ENCODE measurements at places on chromosomes 6 and 20.

DNA sequence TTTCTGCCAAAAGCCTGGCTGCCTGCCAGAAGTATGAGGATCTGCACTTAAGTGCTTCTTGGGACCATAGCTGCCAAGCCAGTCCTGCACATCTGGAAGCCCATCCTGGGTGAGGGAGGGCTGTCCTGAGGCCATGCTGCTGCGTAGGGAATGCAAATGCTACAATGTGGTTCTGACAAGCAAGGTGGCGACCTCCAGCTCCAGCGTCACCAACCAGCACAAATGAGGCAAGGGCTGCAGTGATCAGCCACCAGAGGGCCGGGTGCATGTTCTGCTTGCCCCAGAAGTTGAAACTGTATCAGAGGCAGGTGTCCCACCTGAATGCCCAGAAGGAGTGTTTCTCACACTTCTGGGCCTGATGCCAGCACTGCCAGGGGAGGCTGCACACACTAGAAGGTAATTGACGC, 99.1 kb upstream of the KCNQ5 start:
- DNase-seq, result no peak

- DNase-seq, result no peak
These were observed 51.0 kb upstream of the UNC93A start for GRCh38 chr6:167240034-167240541.

DNA sequence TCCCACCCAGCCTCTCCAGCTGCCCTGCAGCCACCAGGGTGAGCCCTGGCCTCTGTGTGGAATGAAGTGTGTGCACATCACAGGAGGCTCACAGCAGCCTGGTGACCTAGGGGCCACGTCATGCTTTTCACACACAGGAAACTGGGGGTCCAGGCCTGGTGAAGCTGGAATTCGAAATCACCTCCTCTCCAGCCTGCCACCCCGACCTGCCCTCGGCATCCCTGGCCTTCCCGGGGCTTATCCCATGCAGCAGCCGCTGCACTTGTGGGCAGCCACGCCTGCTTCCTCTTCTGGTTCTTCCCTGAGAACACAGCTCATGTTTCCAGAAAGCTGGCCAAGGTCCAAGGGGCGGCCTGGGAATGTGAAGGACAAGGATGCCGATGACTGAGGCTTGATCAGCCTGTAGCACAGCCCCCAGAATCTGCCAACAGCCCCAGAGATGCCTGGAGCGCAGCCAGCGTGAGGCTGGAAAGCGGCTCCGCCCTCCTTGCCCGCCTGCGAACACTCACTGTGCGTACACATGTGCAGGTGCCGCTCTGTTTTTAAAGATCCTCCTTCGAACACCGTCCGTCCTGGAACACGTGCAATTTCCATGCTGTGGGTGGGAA, 4.2 kb upstream of the NTSR1 start:
- peak; percentile 96 for DNase-seq

DNA sequence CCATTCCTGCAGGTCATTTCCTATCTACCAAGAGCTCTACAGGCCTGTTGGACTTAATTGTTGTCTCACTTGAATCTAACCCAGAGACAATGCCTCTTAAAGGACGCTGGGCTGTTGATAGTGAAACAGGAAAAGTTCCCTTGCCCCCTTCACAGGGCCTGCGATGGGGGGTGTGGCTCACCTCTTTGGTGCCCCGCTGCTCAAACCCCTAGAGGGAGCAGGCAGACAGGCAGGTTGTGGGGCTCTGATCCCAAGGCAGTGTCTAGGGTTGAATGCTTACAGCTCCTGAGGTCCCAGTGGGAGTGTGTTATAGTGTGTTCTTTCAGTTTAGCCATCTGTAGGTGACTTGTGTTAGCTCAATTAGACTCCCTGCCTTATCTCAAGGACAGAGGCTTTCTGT, 68.0 kb downstream of the OTOR start:
- DNase-seq, result no peak

DNA sequence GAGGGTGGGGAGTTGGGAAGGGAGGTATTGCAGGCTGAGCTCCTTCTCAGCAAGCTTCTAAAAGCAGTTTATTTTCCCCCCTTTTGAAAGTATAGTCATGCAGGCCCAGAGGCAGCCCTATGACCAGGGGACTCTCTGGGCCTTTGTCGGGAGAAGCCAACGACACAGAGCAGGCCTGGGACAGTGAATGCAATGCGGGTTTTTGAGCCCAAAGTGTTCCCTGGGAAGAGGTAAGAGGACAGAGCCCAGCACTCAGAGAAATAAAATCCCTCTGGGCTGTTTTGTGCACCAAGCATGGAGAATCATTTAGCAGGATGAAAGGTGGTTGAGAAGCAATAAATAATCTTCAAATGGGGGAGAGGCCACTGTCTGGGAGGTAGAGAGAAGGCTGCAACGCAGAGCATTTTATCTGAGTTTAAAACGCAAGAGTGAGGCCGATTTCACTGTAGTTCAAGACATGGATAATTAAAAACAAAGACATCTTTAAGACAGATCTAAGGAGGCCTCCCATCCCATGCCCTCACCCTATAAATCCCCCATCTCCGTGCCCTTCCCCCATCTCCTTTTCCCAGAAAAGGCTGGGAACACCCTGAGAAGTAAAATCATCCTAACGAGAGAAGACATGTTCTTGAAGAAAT, 237.5 kb downstream of the CDC5L start:
- no peak for DNase-seq

GRCh38 chr6:42821846-42822245, 40.0 kb downstream of the BICRAL start:
- DNase-seq, result no peak

DNA sequence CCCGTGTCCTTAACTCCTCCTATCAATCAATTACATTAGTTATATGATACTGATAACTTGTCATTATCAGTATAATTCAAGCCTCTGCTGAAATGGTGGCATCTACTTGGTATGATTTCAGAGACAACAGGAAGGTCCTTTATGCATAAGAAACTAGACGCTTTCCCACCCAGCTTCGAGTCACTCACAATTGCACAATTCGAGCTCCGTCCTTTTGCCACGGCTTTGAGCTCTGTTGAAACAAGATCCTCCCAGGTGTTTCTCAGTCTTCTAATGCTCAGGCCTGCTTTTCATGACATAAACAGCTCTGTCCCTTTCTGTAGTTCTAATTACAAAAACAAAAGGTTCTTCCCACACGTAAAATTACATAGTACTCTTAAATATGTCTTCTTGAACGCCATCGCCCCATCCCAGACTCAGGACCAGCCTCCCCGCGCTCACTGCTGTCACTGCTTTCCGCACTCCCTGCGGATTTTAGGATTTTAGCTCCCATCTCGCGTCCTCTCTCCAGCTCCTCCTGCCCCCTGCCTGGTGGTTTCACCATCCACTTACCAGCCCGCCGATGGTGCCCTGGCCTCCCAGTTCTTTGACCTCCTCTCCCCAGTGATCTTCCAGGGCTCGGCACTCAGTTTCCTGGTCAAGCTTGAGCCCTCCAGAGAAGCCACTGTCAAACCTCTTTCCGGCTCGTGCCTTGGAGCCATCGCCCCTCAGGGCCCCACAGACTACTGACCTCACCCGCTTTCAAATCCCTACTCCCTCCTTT, 23.2 kb upstream of the PNPLA1 start:
- DNase-seq, result no peak

GRCh38 chr20:20743511-20744169, 31.2 kb upstream of the RALGAPA2 start:
- DNase-seq, result no peak

- DNase-seq, result peak; percentile 66
These were observed 191.8 kb upstream of the RREB1 start for GRCh38 chr6:6915813-6916547.

Data from adipocyte (in vitro differentiated cells).